ENCODE measurements at places on chromosomes 2 and 18.

DNA sequence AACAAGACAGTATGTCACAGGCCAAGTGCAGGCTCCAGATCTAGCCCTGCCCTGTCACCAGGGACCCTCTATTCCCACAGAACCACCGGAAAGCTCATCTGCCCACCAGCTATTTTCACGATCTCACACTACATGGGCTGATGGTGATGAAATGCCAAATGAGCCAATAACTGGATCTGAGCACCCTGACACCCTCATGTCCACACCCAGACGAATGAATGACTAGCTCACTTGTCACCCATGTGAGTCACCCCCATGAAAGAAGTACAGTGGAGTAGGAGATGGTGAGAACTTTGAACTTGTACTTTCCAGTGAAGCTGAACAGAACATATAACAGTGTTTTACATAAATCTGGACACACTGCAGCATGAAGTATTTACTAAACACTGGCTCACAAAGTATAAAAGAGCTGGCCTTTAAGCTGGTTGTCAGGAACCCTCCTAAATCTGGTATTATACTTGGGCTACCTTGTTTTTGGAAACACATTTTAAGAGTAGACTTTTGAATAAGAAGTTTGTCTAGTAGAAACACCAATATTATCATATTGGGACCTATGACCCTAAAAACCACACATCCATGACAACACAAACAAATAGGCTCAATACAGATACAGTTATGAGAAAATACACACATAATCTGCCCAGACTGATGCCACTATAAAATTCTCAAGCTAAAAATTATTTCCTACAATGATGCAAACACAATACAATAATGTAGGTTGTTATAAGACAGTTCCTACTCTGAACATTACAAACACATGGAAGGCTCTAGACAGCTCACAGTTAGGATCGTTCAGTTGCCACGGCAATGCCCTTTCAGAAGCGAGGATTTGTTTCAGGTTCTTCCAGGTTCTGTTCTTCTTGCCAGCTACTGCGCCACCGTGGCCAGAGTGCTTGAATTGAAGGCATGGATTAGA is 19.0 kb downstream of the INO80C start:
- DNase-seq: no peak

GRCh38 chr18:28041366-28041765 is 135.6 kb downstream of the CDH2 start:
- DNase-seq: no peak

- no peak for DNase-seq
Measured at GRCh38 chr2:21175895-21176646, 52.3 kb downstream of the TDRD15 start.

DNA sequence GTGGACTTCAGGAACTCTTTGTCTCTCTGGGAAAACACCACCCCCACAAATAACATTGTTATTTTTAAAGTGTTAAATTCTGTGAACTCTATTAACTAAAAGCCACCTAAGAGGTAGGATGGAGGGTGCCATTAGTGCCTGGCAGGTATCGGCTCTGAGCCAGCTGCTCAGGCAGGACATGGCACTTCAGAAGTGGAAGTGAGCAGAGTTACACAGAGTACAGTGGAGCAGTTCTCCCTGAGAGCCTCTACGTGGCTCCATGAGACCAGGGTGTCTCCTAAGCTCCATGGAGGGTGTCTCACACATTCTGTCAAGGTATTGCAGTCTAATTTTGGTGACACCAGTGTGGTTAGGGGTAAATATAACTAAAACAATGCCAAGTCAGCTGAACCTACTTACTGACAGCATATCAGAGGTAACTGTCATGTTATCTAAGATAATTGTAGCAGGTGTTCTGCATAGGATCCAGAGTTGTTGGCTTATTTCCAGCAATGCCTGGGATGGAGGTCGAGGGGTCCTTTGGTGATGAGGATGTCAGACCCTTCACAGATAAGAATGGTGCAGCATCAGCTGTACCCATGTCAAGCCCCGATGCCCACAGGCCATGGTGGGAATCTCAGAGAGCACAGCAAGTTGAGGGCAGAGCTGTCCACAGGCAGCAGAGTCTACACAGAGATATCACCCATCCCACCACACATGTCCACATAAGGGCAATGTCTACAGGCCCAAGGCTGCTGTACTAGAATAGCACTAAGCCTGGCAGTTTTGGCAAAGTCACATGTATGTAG is 8.6 kb upstream of the MALL start:
- no peak for DNase-seq

- no peak for DNase-seq
Measured at GRCh38 chr2:120963997-120964705, 228.5 kb downstream of the GLI2 start.

GRCh38 chr2:44770221-44771195 is 171.0 kb upstream of the SIX3 start:
- DNase-seq: no peak

GRCh38 chr18:69898241-69898861 is 49.3 kb downstream of the CD226 start:
- no peak for DNase-seq

DNA sequence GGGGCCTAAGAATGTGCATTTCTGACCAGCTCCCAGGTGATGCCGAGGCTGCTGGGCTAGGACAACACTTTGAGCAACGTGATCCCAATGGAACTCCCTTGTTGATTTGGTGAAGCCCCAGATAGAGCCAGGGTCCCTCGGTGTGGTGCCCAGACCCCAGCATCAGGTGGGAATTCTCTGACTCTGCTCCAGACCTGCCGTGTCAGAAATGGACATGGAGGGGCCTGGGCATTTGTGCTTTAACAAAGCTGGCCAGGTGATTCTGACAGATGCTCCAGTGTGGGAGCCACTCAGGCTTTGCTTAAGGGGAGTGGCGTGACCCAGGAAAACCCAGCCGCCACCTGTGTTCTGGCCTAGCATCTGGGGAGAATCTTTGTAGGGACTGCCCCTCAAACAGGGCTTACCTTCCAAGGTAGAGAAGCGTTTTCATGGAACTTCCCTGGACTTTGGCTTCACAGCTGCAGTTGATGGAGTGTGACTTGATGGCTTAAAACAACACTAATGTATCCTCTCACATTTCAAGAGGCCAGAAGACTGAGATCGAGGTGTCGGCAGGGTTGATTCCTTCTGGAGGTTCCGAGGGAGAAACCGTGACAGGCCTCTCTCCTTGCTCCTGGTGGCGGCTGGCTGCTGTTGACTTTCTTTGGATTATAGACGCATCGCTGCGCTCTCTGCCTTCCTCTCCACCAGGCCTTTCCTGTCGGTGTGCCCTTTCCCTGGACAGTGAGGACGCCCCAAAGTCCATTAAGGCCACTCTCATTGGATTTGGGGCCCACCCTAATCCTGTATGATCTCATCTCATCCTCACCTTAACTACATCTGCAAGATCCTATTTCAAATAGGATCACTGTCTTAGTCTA is 57.0 kb upstream of the HDAC4 start:
- DNase-seq: no peak

GRCh38 chr2:138187221-138187620 is 222.9 kb downstream of the HNMT start:
- DNase-seq: no peak

DNA sequence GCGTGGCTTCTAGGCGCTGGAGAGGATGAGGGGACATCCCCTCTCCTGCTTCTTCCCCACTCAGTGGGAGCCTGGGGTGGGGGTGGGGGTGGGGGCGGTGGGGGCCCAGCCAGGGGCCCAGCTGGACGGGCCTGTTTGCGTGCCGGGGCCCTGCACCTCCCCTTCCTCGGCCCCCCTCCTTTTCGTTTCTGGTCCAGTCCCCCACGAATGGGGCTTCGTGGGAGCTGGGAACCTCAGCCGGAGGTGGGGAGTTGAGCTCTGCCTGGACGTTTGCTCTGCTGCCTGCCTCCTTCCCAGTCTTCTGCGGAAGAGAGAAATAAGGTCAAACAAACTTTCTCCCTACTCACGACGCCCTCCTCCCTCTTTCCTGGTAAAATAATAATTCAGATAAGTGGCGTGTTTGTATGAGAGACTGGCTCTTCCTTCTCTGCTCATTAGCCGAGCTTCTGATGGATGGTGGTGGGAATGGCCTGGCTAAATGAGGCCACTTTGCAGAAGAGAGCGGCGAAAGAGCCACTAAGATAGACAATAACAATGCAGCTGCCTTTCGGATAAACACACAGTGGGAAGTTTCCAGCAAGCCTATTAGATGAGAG is 782 bp downstream of the MTA3 start:
- DNase-seq: no peak

DNA sequence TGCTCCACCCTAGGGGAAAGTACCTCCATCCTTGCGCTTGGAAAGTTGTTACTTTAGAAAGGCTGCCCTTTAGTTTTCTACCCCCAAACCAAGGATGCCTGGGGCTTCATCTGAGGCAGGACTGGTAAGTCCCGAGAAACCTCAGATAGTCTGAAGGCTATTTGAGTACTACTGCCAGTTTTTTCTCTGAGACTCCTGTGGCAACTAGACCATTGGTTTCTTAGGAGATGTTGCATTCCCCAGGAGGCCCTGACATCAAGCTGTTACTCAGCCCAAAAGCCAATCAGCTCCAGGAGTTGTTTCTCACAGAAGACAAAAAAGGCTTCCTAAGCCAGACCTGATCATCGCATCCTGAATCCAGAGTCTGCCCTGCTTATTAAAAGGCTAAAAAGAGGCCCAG is 67.2 kb downstream of the COLEC12 start:
- no peak for DNase-seq

DNA sequence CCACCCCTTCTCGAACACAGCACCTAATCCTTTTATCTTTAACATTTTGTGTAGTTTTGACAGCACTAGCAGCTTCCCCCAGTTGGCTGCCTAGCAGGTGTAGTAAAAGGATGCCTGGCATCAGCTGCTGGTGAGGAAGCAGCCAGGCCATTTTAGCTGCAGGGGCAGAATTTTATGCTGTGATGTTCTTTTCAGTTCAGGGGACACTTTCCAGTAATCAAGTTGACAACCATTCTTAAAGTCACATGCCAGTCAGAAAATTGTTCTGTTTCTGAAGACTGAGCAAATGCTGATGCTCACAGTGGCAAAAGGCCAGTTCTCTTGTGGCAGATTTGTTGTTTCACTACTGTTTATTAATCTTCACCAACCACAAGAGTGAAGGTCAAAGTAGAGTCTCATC is 570.8 kb downstream of the CCDC85A start:
- DNase-seq: no peak

DNA sequence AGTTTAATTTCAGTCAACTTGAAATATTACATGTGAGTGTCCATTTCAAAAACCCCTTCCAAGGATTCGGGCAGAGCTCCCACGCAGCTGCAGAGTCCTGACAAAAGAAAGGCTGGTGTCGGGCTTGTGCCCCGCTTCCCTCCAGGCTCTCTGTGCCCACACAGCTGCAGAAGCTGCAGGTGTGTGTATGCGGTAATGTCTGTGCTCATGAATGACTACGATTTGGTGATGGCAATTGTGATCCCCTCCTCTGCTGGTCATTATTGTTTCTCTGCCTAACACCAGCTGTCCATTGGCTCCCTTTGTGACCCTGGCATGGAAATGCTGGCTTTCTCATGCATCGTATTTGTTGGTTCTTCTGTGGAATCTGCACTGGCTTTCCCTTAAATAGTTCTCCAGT is 224.8 kb downstream of the NUP35 start:
- DNase-seq: no peak

GRCh38 chr18:39453882-39454281 is 1888.3 kb upstream of the CELF4 start:
- DNase-seq: no peak

DNA sequence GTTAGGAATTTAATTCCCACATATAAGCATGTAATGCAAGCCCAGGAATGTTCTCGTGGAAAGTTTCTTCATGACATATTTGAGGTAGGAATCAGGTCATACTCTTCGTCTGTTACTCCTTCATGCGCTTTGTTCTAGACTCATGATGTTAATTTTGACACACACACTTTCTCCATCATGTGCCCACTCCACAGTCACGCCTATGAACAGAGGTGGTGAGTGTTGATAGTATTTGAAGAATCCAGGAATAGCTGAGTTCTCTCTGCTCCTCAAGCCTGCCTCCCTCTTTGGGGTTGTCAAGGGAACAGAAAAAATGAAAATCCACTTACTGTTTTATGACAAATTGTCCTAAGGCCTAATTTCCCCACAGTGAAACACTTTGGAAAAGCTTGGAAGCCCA is 117.3 kb upstream of the SERPINE2 start:
- no peak for DNase-seq

- no peak for DNase-seq
Measured at GRCh38 chr2:190173392-190173791, 110.9 kb upstream of the MSTN start.

- no peak for DNase-seq
Measured at GRCh38 chr2:106269591-106270291, 75.6 kb upstream of the UXS1 start.

GRCh38 chr18:35241448-35241804 is 592 bp downstream of the ZNF397 start:
- DNase-seq: no peak

- peak; percentile 28 for DNase-seq
Measured at GRCh38 chr2:119234021-119235019, 10.7 kb downstream of the STEAP3 start.

GRCh38 chr2:100010606-100011005 is 131.8 kb downstream of the AFF3 start:
- DNase-seq: no peak

DNA sequence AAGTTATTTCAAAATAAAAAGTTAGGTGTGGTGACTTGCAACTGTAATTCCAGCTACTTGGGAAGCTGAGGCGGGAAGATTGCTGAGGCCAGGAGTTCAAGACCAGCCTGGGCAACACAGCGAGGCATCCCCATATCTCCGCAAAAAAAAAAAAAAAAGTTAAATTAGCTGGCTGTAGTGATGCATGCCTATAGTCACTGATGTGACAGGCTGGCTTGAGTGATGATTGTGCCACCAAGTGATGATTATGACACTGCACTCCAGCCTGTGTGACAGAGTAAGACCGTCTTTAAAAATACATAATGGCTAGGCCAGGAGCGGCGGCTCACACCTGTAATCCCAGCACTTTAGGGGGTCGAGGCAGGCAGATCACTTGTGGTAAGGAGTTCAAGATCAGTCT is 11.5 kb downstream of the SMPD4 start:
- no peak for DNase-seq

DNA sequence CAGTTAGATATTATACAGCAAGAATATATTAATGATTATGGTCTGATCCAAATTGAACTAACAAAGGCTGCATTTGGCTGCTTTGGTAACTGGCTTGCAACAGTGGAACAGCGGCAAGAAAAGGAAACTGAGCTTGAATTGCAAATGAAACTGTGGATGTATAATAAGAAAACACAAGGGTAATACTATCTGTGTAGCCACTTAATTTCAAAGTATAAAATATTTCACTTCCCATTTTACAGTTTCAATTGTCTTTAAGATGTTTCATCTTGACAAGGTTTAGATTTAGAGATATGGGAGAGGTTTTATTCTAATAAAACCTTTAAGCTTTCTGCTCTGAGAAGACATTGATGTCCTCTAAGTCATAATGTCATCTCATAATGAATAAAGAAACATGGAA is 23.8 kb downstream of the WDR75 start:
- DNase-seq: no peak

DNA sequence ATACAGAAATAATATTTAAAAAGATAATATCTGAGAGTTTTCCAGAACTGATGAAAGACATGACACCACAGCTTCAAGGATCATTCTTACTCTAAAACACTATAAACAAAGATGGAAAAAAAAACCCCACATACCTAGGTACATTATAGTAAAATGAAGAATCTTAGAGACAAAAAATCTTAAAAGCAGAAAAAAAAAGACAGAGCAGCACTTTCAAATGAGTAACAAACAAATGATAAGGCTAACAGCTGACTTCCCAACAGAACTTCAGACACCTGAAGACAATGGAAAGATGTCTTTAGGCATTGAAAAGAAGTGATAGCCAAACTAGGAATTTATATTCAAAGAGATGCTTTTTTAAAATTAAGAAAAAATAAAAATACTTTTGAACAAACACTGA is 21.2 kb upstream of the AFF3 start:
- no peak for DNase-seq

Data from Kasumi-1 (cell line).